ENCODE measurements at places on chromosomes 16 and 17. TPM values are rescaled to one million over a fixed set of nuclear protein-coding genes. Genes with fewer than 3 reads are reported as not detected.

SRCIN1 gene
- not detected for polyA plus RNA-seq

CLEC19A gene
- not detected for polyA plus RNA-seq

HOXB9 gene
- not detected for polyA plus RNA-seq

BAHCC1 gene
- polyA plus RNA-seq: 0.91 TPM

ZFPM1 gene
- 0.14 TPM for polyA plus RNA-seq

MT1H gene
- not detected for polyA plus RNA-seq

C16orf46 gene
- 0.79 TPM for polyA plus RNA-seq

ETV4 gene
- 2.6 TPM for polyA plus RNA-seq

KRT40 gene
- not detected for polyA plus RNA-seq

TAT gene
- polyA plus RNA-seq: not detected

NACA2 gene
- polyA plus RNA-seq: not detected

CDH11 gene
- 263 TPM for polyA plus RNA-seq

CHST4 gene
- not detected for polyA plus RNA-seq

HIGD1B gene
- polyA plus RNA-seq: not detected

GNGT2 gene
- polyA plus RNA-seq: not detected

TBC1D3C gene
- polyA plus RNA-seq: not detected

PRSS27 gene
- 0.80 TPM for polyA plus RNA-seq

KRT24 gene
- polyA plus RNA-seq: not detected

CDK3 gene
- polyA plus RNA-seq: 1.9 TPM

CD7 gene
- 0.23 TPM for polyA plus RNA-seq

CSH2 gene
- polyA plus RNA-seq: not detected

GUCY2D gene
- not detected for polyA plus RNA-seq

ITGAD gene
- not detected for polyA plus RNA-seq

MPP2 gene
- polyA plus RNA-seq: 4.1 TPM

WDR90 gene
- 8.2 TPM for polyA plus RNA-seq

CACNA1H gene
- not detected for polyA plus RNA-seq

SLC13A5 gene
- polyA plus RNA-seq: not detected

MYH2 gene
- 0.32 TPM for polyA plus RNA-seq

ADAP2 gene
- not detected for polyA plus RNA-seq

INO80E gene
- 32.3 TPM for polyA plus RNA-seq

LDAF1 gene
- 33.2 TPM for polyA plus RNA-seq

KRT27 gene
- not detected for polyA plus RNA-seq

CBFA2T3 gene
- polyA plus RNA-seq: 0.08 TPM

COL1A1 gene
- 15,283 TPM for polyA plus RNA-seq

UBB gene
- 1,305 TPM for polyA plus RNA-seq

PITPNM3 gene
- 6.5 TPM for polyA plus RNA-seq

CNTD1 gene
- 0.71 TPM for polyA plus RNA-seq

ENKD1 gene
- 8.3 TPM for polyA plus RNA-seq

PRR29 gene
- 0.47 TPM for polyA plus RNA-seq

ASGR1 gene
- polyA plus RNA-seq: 0.75 TPM

ABCC11 gene
- 0.29 TPM for polyA plus RNA-seq

Data from GM23248 (cell line).